HT-29 (cell line): ENCODE measurements at places on chromosomes 13 and 19. TPM values are rescaled to one million over a fixed set of nuclear protein-coding genes. Genes with fewer than 3 reads are reported as not detected.

Gene SIGLEC9
- not detected in 2 replicates for total RNA-seq

Gene KIR2DL3
- total RNA-seq, result not detected in 2 replicates

DNA sequence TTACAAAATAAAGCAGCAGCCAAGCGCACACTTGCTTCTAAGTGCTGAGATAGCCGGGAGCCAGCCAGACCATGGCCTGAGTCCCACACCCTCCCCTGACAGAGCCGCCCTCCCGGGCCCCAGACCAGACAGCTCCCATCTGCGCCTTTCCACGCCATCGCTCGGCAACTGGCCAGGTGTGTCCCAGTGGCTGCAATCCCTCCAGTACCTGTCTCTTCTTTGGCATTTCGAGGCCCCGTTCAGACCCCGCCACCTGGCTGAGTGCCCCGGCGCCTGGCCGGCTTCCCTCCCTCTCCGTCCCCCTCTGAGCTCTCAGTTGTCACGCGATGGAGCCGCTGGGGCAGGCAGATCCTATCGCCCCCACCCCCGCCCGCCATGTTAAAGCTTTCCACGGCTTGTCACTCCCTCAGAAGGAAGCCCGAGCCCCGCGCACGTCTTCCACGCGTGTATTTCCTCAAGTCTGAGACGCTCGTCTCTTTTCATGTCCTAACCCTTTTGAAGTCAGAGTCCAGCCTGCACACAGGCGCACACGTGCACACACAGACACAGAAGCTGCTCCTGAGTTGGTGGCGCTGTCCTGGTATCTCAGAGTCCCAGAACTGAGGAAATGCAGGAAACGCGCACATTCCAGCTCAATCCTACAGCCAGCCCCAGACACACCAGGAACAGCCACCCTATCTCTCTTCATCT lies 7.9 kb downstream of the MLLT1 start:
- DNase-seq, result no peak

DNA sequence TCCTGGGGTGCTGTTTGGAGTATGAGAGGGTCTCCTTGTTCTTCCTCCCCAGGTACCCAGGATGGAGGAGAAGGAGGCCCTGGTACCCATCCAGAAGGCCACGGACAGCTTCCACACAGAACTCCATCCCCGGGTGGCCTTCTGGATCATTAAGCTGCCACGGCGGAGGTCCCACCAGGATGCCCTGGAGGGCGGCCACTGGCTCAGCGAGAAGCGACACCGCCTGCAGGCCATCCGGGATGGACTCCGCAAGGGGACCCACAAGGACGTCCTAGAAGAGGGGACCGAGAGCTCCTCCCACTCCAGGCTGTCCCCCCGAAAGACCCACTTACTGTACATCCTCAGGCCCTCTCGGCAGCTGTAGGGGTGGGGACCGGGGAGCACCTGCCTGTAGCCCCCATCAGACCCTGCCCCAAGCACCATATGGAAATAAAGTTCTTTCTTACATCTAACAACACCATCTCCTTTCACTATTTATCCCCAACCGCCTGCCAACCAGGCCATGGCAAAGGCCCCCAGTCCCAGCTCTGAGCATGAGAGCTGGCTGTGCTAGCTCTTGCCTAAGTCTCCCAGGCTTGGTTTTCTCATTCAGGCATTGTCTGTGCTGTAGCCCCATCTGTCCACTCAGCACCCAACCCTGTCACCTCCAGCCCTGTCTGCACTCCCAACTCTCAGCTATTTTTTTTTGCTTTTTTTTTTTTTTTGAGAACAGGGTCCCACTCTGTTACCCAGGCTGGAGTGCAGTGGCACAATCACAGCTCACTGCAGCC lies 11.2 kb downstream of the DKKL1 start:
- DNase-seq, result no peak

DNA sequence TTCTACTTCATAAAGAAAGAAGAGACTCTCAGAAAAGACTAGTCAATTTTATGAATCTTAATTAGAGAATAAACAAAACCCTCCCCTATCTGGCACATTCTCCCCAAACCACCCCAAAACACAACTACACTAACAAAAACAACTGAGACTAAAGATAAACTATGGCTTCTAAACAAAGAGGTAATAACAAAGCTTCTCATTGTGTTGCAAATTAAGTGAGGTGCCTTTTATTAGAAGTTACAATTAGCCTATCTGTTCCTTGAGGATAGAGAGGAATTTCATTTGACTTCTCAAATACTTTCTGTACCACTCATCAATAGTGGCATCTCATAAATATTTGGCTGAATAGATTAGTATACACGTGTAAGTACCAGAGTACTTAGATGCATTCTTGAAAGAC lies 1196.2 kb downstream of the PCDH9 start:
- no peak for DNase-seq

GRCh38 chr13:51148952-51149573 lies 38.0 kb upstream of the C13orf42 start:
- DNase-seq, result peak; percentile 49

DNA sequence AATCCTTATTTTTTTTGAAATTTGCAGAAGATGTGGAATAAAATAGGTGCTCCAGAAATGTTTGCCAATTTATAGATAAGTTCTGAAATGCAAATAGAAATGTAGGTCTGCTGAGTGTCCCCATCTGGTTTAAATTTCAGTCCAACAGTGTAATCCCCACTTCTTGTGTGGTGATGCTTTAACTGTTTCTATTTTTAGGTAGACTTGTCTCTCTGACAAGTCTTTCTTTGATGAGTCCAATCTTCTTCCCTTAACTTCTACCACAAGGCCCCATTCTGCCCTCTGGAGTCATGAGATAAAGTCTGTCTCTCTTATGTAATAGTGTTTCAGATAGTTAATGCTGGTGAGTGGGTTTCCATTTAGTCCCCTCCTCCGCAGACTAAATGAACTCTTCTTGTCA lies 390.4 kb downstream of the RFC3 start:
- DNase-seq, result no peak
